ENCODE measurements at places on chromosomes 2 and 18.

DNA sequence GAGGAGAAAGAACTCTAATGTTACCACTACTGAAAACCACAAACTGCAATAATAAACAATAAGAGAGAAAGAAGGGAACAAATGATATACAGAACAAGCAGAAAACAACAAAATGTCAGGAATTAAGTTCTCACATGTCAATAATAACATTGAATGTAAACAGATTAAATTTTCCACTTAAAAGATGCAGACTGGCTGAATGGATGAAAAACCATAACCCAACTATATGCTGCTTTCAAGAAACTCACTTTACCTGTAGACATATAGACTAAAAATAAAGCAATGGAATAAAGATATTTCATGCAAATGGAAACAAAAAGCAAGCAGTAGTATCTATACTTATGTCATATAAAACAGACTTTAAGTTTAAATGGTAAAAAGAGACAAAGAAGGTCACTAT lies 50.4 kb downstream of the MRO start:
- DNase-seq: no peak

- no peak for DNase-seq
Observed at GRCh38 chr2:237465515-237466148, 21.4 kb upstream of the MLPH start.

GRCh38 chr18:64707052-64707451 lies 558.2 kb upstream of the LINC00305 start:
- DNase-seq: no peak

- no peak for DNase-seq
Observed at GRCh38 chr18:74623047-74623816, 25.6 kb downstream of the ZNF407 start.

GRCh38 chr2:69744456-69744855 lies 2.5 kb downstream of the ANXA4 start:
- no peak for DNase-seq

DNA sequence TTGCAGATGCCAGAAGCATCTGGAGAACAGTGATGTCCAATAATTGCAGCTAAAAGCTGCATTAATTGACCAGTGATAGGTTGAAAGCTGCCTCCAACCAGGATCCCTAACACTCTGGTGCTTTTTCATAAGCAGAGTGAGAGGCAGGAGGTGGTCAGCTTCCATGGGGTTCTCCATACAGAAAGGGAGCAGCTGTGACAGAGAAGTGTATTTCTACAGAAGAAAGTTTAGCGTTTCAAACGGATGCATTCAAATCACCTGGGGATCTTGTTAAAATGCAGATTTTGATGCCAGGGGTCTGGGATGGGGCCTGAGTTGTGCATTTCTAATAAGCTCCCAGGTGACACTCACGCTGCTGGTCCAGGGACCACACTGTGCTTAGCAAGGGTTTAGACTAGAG lies 216.5 kb upstream of the NRP2 start:
- DNase-seq: no peak

DNA sequence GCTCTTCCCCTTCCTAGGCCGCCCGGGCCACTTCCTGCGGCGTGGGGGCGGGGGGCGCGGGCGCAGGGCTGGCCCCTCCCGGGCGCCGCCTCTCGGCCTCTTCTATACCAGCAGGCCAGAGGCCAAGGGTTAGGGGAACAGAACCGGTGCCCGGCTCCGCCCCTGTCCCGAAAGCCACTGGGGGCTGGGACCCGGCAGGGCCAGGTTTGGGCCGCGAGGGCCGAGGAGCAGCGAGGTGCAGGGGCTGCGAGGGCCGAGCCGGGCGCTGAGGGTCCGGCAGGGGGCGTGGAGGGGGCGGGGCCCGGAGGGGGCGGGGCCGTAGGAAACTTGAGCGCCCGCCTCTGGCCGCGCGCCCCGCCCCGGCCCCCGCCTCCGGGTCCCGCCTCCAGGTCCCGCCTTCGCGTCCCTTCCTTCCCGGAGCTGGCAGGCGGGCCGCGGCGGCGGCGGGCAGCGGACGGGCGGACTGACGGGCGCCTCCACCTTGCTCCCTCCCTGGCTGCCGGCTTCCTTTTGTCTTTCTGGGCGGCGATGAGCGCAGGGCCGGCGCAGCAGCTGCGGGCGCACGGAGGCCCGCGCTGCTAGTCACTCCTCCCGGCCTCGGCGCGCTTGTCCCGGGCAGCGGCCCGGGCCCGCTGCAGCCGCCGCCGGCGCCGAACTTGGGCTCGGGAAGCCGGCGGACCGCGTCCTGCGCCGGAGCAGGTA lies at the start of gene HPCAL1:
Gene HPCAL1, plus strand, starts transcription at position 426 of the 702 bp plus-strand sequence. CDS start 116,854 bp downstream, outside the sequence.
- peak; percentile 71 for DNase-seq

- no peak for DNase-seq
Observed at GRCh38 chr2:113724010-113724409, 32.4 kb downstream of the SLC35F5 start.

DNA sequence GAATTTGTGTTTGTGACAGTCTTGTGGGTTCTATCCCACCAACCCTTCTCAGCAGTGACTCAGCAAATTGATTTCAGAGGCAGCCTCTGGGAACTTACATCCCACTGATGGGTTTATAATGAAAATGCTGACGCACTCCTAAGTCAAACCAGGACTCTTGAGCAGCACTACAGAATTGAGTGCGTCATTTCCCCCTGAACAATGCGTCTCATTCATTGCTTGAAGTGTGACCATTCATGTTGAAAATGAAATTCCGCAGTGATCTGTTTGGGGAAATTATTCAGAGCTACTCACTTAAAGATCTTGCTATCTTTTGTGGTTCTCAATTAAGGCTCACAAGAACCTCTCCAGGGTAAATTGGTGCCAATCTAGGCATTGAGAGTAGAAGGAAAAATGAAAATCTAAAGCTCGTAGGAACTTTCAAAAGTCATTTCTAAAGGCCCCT lies 417.7 kb upstream of the SLC14A2 start:
- no peak for DNase-seq

DNA sequence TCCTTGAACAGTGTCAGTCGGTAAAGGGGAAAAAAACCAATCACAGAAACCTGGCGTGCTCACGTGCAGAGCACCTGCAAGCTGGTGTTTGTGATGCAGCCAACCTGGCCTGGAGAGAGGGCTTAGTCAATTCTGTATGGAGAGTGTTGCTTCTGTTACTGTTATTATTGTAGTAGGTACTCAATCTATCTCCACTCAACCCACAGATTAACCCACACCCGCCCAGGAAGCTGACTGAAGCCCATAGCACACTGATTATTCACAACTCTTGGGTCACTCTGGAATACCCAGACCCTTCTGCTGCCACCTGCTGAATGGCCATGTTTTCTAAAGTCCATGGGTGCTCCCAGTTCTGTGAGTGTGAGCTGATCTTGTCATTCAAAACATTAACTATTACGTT lies 53.9 kb downstream of the TNFRSF11A start:
- DNase-seq: no peak

- DNase-seq: peak; percentile 81
Observed at GRCh38 chr2:199309973-199310372, 147.8 kb downstream of the SATB2 start.

DNA sequence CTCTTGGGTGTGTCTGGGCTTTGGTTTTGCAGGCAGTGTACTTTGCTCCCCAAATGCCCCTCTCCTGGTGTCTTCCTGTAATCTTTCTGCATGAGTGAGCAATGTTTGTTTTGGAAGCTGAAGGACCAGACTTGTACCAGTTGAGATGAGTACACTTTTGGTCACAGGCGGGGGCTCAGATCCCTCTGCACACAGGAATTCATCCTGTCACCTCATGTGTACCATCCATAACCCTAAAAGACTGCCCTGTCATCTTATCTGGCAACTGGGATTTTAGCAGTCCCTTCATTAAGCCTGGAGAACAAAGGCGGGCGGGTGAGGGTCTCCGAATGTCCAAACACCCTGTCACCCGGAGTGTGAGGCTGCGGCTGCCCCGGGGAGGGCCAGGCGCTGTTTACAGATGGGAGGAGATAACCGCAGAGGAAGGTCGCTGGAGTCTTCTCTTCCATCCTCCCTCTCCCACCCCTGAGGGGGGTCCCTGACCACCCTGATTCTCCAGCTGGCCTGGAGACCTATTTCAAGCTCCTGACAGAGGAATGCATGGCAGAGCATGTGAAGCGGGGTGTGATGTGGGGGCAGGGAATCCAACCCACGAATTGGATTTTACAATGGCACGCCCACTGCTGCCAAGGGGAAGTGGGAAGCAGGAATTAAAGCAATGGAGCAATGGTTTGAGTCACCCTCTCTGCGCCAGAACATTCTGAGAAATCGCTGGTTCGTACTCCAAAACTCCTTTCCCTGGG lies 158.2 kb upstream of the MYCN start:
- DNase-seq: no peak

DNA sequence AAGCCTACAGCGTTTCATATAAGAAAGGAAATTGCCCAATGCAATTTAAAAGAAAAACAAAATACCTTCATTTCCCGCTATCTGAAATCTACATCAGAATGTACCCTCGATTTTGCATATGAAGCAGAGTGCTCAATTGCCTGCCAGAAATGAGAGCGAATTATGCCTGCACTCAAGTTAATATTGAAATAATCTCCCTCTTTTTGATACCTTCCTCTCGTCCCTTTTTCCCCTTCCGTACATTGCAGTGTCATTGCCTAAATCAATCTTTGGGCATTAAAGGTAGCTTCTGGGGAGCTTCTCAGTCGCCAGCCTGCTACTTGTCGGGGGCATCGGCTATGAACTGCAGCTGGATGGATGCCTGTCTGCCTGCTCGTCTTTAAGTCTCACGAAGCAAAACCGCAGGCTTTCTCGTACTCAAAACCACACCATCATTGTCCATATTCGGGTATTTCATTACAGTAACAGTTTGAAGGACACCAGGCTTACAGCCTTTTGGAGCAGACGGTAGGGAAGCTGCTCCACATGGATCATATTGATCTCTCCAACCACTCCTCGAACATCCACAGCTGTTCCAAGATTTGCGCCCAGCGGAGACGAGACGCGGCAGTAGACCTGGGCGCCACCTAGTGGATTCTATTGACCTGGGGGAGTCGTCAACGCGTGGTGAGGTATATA lies 64.0 kb upstream of the HNRNPA3 start:
- DNase-seq: peak; percentile 74

- peak; percentile 2 for DNase-seq
Observed at GRCh38 chr2:127591221-127591923, 54.6 kb upstream of the GPR17 start.

- no peak for DNase-seq
Observed at GRCh38 chr2:53989210-53989862, 18.5 kb upstream of the PSME4 start.

- DNase-seq: no peak
Observed at GRCh38 chr2:192122141-192122540, 72.6 kb downstream of the TMEFF2 start.

DNA sequence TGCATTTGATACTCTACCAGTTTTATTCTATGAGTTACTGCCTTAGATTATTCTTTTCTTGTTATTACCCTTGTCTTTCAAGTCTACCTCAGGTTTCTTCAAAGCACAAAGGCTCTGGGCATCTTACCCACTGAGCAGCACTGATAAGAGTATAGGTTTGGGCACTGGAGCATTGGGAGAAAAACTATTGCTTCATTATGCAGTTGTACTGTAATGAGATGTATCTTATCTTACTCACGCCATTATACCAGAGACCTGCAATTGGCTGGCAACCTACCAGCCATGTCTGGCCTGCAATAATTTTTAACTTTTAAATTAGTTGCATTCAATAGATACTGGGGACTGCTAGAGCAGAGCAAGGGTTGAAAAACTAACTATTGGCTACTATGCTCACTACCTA lies 18.9 kb upstream of the SRBD1 start:
- no peak for DNase-seq

GRCh38 chr18:51716277-51716676 lies 518.8 kb upstream of the MEX3C start:
- no peak for DNase-seq

- DNase-seq: no peak
Observed at GRCh38 chr2:23567161-23567756, 182.3 kb downstream of the KLHL29 start.

DNA sequence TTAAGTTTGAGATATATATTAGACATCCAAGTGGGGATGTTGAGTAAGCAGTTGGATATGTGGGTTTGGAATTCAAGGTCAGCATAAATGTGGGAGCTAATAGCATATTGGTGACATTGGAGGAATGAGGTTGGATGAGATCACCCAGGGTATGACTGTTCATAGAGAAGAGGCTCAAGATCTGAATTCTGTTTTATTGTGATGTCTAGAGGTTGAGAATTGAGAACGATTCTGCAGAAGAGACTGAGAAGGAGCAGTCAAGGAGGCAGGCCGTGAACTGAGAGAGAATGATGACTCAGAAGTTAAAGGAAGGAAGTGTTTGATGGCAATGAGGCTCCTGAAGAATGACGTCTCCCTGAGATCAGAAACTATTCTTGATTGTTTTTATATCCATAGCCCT lies 5.9 kb downstream of the SERPINB11 start:
- DNase-seq: no peak

DNA sequence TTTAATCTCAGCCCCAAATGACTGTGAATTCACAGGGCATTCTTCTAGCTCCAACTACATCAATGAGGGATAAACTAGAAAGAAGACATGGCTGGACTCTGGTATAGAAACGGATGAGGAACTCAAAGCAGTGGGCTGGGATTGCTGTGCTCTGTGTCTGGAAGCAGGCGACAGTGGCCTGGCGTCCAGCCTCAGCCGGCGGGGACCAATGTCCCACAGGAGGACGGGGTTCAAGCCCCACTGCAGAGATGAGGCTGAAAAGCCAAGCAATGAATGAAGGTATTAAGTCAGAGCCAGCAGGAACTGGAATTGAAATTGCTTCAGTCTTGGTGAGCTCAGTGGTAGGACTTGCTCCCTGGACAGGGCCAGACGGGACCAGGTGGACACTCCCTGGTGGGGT lies 24.3 kb upstream of the BOK start:
- no peak for DNase-seq

- no peak for DNase-seq
Observed at GRCh38 chr2:1665761-1666505, 78.4 kb downstream of the PXDN start.

DNA sequence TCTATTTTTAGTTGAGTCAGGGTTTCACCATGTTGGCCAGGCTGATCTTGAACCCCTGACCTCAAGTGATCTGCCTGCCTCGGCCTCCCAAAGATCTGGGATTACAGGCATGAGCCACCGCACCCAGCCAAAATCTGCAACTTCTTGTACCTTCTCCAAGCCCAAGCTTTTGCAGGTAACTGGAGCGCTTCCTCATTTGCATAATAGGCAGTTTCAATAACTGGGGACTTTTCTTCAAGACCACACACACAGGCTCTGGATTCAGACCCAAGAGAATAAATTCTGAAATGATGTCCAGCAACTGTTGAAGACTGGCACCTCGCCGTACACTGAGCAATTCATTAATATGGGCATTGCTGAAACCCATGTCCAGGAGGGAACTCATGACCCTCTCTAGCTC lies 2.8 kb downstream of the MTERF4 start:
- no peak for DNase-seq

GRCh38 chr2:48597492-48597891 lies 20.2 kb upstream of the GTF2A1L start:
- DNase-seq: no peak

All from NCI-H1105 (cell line).